NCI-H1436 (cell line): ENCODE measurements at places on chromosomes 4 and X.

DNA sequence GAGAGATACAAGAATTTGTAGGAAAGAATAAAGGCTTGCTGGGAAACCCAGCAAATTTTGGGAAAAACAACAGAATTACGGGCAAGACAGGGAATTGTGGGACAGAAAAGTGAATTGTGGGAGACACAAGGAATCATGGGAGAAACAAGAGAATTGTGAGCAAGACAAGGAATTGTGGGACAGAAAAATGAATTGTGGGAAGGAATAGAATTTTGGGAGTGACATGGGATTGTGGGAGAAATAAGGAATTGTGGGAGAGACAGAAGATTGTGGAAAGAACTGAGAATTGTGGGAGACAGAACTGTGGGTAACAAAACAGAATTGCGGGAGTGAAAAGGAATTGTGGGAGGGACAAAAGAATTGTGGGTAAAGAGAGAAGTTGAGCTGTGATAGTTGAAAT is 1.2 kb upstream of the HCCS start:
- no peak for DNase-seq

GRCh38 chr4:69054578-69055200 is 41.6 kb upstream of the UGT2B7 start:
- DNase-seq, result no peak

DNA sequence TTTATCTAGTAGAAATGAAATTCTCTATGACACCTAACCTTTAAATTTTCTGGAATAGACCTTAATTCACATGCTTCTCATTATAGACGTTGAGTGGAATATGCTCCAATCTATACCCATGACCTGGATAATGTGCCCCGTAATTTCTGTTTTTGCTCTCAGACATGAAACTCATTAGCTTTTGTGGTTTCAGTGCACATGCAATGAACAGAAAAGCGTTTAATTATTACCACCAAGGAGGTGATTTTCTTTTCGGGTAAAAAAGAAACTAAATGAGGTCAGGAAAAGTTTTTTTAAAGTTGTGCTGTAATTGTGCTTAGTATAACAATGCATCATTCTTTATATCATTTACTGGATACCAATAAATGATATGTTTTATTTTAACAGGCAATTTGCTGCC is 1703.9 kb upstream of the TENM3 start:
- DNase-seq, result no peak

GRCh38 chr4:181957088-181957487 is 286.1 kb upstream of the TENM3 start:
- no peak for DNase-seq

DNA sequence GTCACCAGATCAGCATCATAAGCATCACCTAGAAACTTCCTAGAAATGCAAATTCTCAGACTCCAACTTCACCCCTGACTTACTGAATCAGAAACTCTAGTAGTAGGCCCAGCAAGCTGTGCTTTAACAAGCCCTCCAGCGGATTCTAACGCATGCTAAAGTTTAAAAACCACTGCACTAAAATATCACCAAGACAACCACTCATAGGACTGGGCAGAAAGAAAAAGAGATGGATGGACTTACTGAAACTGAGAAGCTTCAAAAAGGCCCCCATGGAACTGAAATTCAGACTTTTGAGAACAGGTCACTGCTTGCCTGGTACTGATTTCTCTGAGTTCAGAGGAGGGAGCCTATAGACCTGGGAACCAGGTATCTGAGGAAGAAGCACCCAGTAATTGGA is 40.1 kb downstream of the FAM241A start:
- DNase-seq, result no peak

- DNase-seq, result peak; percentile 9
Observed at GRCh38 chr4:83490876-83491450, 6.1 kb upstream of the ABRAXAS1 start.

DNA sequence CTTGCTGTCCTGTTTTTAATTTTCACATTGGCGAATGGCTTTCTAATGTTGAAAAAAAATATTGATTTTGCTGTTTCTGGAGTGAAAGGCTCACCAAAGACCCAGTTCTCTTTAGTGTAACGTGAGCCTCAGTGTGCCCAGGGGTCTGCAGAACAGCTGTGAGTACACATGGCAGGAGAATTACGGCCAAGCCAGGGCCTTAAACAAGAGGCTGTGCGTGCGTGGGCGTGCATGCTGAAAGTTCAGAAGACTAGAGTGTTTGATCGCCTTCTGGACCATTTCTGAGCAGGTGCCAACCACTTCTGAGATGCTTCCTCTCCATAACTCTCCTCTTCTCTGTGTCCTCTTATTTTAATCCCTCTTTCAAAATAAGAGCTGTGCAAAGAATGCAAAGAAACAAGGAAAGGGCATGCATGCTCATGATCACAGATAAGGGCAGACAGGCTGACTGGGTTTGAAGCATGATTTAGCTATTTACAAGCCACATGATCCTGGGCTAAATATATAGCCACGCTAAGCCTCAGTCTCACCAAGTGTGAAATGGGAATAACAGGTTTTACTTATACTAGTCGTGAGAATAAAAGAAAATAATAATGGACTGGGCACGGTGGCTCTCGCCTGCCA is 9.9 kb downstream of the PHEX start:
- DNase-seq, result no peak

DNA sequence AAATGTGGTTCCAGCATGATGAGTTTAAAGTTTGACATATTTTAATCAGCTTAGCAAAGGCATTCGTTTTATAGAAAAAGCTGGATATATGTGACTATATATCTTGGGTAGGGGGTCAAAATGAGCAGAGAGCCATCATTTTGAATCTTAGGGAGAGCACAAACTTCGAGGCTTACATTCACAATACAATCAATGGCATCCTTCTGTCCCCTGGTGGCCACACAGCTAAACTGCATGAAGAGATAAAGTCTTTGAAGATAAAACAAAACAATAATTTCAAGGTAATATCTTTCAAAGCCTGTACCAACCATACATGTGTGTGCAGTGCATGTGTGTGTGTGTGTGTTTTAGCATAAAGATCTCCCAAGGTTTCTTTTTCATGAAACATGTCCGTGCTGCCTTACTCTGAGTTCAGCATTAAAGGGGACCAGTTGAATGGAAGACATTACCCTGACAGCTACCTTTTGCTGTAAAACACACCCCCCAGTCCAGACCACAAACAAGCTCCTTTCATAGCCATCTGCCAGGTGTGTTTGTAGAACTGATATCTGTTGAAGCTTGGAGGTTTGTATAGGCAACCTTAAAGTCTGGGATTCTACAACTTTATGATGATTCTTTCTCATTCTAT is 22.0 kb downstream of the DYNLT3 start:
- DNase-seq, result no peak
